ENCODE measurements at places on chromosomes 5 and 9.

- DNase-seq: no peak
Observed at GRCh38 chr9:101140764-101141163, 112.2 kb downstream of the PLPPR1 start.

DNA sequence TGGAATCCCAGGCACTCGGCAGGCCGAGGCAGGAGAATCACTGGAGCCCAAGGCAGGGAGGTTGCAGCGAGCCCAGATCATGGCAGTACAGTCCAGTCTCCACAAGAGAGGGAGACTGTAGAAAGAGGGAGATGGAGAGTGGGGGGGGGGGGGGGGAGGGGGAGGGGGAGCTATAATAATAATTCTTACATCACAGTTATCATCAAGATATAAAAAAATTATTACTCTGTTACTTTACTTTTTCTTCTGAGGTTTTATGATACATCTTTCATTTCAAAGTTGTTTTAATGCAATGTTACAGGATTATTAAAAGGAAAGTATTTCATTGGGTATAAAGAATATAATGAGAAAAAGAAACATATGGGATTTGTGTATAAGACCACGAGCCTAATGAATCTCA lies 17.8 kb upstream of the RAB3C start:
- no peak for DNase-seq

- DNase-seq: no peak
Observed at GRCh38 chr5:157047898-157048297, 11.0 kb downstream of the HAVCR1 start.

DNA sequence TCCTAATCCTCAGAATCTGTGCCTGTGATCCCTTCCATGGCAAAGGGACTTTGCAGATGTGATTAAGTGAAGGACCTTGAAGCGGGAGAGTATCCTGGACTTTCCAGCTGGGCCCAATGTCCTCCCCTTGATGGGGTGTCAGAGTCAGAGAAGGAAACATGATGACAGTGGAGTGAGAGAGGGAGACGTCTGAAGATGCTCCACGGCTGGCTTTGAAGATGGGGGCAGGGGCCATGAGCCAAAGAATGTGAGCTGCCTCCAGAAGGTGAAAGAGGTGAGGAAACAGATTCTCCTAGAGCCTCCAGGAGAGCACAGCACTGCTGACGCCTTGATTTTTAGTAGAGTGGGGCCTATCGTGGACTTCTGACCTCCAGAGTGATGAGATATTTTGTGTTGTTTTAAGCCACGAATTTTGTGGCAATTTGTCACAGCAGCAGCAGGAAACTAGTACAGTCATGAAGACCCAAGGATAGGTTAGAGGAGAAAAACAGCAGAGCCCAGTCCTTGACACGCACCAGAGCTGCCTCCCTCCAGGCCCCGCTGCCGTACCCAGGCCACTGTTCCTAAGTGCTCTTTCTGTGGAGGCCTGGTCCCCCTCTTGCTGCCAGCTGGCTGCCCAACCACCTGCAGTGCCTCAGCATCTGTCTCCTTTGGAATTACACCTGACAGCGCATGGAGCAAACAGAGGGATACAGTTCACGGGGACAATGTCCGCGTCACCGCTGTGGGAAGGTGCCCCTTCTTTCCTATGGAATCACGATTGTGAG lies 78.1 kb downstream of the MACROH2A1 start:
- no peak for DNase-seq

DNA sequence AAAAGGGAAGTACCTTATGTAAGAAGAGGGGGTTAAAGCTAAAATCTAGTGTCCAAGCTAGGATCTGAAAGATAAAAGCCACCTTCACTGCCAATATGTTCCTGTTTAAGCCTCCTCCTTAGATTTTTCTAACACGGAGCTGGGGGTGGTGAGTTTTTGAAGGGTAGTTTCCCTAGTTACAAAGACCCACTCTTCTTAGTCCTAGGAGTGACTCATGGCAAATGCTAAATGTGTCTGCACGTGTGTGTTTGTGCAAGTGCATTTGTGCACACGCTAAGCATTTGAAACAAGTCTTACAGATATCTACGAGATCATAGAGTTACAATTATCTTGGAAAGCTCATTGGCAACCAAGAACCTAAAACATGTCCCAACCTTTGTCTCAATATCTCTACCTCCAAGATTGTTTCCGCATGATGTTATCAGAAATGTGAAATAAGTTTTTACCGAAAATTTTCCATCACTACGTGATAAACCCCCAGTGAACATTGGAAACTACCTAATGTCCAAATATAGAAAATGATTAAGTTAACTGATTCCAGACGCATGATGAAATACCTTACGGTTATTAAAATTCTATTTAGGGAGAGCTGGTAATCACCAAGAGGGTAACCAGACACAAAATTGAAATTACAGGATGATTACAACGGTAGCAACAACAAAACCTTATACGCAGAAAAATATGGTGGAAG lies 78.0 kb upstream of the HRH2 start:
- DNase-seq: no peak

- DNase-seq: no peak
Observed at GRCh38 chr5:148309019-148309418, 3.2 kb upstream of the SPINK7 start.

GRCh38 chr5:42943931-42944631 lies 96.0 kb downstream of the ANXA2R start:
- no peak for DNase-seq

All from stimulated activated CD8-positive, alpha-beta memory T cell treated with anti-CD3 and anti-CD28 coated beads, Interleukin-4, amount 100 ng/mL, for 1 hour (primary cell).